ENCODE measurements at places on chromosomes 5 and 9.

DNA sequence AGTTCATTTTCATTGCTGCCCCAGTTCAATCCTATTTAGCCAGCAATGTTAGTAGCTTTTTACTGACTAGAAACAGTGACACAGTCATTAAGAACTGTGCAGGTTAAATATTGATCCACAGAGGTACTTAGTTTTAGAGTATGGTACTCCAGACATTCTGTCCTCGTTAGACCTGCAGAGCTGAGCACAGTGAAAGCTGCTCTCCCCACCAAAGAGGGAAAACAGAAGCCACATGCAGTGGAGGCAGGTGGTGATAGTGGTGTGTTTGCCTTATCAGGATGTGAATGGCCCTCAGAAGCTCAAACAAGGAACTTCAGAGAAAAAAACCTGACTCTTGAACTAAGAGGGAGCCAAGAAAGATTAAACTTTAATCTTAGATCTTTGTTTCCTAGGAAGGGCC is 75.5 kb downstream of the UNC13B start:
- DNase-seq: no peak

GRCh38 chr5:4907571-4907970 is 232.6 kb upstream of the ADAMTS16 start:
- DNase-seq: no peak

DNA sequence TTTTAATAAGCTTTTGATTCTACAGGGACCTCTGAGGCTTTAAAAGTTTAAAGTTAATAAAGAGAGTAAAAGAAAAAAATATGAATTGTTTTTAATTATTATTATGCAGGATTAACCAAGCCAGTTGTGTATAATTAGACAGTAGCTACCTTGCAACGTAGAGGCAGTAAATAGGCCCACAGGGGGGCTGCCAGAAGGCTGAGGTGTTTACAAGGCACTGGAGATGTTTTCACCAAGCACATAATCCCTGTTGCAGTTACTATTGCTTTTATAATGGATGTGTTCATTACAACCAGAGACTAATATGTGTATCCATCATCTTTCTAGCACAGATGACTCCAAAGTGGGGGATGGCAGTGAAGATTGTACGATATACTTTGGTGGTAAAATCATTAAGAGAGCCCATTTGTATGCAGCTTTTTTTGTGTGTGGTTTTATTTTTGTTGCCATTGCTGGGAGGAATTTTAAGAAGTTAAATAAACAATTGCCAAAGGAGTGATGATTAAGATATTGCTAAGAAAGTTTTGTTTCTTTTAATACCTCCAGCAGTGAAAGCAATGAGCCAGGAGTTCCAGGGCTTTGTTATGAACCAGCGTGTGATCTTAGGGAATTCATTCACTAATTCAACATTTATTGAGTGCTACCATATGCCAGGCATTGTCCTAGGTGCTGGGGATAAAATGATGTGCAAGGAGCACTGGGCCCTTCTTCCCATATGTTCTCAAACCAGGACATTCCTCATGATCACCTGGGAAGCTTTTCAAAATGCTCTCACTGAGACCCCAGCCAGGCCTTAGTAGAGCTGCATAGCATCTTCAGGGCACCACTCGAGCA is 138.7 kb upstream of the EFNA5 start:
- no peak for DNase-seq

DNA sequence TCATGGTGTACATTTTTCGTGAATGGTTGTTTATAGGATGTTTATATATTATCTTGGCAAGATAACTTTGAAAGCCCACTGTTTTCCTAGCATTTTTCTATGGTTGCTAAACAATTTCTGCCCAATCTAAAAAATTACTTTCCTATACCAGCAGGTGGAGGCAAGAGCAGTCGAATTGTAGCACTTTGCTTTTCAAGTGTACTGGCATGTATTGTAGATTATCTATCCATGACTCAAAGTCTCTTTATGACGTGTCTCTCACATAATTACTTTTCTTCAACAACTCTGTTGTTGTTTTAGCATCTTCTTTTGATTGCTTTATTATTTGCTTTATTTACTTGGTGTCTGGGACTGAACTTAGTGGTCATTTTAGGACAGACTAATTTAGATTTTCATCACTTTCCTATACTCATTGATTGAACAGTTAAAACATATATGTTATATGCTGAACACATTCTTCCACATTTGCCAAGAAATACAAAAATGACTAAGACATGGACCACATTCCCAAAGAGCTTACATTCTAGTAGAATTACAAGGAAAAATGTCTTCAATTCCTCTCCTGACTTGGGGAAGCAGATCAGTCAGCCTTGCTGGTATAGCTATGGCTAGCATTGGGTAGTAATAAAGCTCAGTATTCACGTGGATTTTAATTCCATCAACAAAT is 20.7 kb downstream of the NLN start:
- DNase-seq: no peak

DNA sequence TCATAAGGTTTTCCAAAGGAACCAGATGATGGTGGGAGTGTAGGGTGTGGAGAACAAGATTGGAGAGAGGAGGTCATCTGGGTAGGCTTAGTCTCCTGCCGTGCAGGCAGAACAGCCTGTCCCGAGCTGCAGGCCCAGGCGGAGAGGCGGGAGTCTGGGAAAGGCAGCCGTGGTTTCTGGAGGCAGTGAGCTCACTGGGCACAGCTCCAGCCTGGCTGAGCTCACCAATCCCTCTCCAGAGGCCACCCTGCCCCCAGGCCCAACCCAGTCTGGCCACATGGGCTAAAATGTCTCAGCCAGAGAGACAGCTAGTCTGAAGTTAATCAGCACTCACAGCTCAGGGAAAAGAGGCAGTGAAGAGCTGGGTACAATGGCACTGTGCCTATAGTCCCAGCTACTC is 12.3 kb downstream of the P4HA2 start:
- peak; percentile 15 for DNase-seq

- no peak for DNase-seq
Measured at GRCh38 chr5:109105631-109106267, 304.0 kb downstream of the PJA2 start.

- no peak for DNase-seq
Measured at GRCh38 chr5:103357636-103358035, 99.1 kb downstream of the MACIR start.

- no peak for DNase-seq
Measured at GRCh38 chr5:155471027-155471426, 457.5 kb downstream of the KIF4B start.

- no peak for DNase-seq
Measured at GRCh38 chr5:168415401-168415800, 70.9 kb upstream of the RARS1 start.

DNA sequence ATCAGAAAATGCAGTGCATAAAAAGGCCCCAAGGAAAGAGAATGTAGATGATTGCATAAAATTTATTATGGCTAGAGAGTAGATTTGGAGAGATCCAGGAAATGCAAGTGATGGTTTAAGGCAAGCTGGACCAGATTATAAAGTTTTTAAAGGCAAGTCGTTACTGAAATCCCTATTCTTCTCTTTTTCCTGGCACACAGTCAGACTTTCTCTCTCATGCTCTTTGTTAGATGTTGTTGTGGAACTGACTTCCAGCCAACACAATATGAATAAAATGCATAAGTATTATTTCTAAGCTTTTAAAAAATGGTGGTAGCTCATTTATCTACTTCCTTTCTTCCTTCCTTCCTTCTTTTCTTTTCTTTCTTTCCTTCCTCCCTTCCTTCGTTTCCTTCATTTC is 1085.4 kb upstream of the CDH6 start:
- DNase-seq: no peak

GRCh38 chr5:111454776-111455175 is 57.6 kb downstream of the STARD4 start:
- DNase-seq: no peak

DNA sequence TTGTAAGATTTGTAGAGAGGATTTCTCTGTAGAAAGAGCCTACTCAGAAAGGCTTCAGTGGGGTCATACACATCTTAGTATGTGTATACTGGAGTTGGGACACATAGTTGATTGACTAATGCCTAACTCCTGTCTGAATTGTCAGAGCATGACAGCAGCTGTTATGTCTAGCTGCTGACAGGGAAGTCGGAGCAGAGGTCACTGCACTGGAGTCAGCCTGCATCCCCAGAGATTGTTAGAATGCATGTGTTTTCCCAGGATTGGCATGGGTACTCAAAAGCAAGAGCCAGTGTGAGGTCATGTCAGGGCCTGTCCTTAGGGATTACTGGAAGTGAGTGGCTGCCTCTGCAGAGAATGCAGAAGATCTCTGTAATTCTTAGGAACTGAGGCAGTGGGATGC is 82.7 kb downstream of the ITGA1 start:
- peak; percentile 20 for DNase-seq

DNA sequence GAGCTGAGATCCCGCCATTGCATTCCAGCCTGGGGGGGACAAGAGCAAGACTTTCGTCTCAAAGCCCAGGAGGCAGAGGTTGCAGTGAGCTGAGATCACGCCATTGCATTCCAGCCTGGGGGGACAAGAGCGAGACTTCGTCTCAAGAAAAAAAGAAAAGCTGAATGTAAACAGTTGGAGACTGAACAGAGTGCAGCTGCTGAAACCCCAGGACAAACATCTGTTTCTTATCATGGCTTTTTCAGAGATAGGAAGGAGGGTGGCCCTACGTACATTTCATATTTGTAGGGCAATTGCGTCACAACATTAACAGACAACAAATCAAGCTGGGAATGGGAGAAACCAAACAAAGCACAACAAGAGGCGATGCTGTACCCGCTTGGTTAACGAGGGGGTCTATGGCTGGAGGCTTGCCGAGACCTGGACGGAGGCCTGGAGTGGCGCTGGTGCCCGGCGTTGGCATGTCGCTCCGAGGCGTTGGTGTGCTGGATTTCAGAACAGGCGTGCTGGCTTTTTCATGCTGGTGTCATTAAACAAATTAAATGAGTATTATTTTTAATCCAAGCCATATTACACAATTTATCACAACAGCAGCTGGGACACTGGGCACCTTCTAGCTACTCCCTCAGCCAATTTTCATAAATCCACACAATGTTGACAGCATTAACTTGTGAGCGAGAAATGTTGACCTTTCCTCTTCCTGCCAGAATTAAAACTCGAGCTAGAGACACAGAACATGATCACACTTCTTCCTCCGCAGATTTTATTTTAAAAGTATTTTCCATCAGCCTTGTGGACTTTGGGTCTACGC is 76.1 kb downstream of the TLE1 start:
- peak; percentile 90 for DNase-seq

DNA sequence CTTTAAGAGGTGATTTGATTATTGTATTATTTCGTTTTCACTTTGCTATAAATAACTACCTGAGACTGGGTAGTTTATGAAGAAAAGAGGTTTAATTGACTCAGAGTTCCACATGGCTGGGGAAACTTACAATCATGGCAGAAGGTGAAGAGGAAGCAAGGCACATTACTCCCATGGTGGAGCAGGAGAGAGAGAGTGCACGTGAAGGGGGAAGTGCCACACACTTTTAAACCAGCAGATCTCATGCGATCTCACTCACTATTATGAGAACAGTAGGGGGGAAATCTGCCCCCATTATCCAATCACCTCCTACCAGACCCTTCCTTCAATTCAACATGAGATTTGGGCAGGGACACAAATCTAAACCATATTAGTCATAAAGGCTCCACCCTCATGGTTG is 36.1 kb upstream of the NDFIP1 start:
- DNase-seq: no peak

DNA sequence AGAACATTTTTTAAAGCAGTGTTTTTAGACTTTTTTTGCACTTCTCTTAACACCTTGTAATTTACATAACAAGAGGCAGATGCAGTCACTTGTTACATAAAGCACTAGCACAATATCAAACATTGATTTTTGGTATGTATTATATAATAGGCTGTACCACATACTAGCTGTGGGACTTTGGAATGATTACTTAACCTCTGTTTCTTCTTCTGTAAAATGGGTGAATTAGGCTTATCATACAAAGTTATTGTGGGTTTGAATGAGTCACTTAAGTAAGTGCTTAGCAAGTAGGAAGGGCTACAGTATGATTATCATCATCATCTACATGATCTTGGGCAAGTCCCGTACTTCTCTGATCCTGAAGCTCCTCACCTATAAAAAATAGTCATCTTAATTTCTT is 2.1 kb downstream of the FAM81B start:
- no peak for DNase-seq

DNA sequence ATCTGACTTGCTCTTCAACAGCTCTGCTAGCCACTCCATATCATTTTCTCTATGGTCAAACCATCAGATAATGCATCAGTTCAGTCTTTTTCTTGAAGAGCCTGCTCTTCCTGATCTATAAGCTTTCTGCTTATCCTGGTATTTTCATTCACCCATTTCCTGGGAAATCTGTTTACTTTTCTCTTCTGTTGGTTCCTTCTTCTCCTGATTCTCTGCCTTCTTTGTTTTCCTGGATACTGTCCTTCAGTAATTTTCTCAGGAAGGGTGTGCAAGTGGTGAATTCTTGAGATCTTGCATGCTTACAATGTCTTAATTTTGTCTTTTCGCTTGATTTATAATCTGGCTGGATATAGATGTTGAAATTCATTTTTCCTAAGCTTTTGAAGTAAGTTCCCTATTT is 39.8 kb upstream of the NKX2-5 start:
- no peak for DNase-seq

GRCh38 chr5:17058438-17058837 is 122.3 kb upstream of the MYO10 start:
- DNase-seq: no peak

- no peak for DNase-seq
Measured at GRCh38 chr5:176731506-176732160, 78.7 kb upstream of the UNC5A start.

- no peak for DNase-seq
Measured at GRCh38 chr9:21766096-21766495, 36.3 kb upstream of the MTAP start.

GRCh38 chr5:166058660-166059059 is 2232.8 kb upstream of the WWC1 start:
- no peak for DNase-seq

GRCh38 chr9:95229230-95229915 is 88.1 kb downstream of the FANCC start:
- no peak for DNase-seq

- DNase-seq: no peak
Measured at GRCh38 chr9:96620181-96620514, 505 bp upstream of the CDC14B start.

- DNase-seq: no peak
Measured at GRCh38 chr5:178832618-178833201, 27.0 kb upstream of the ZNF354B start.

GRCh38 chr9:5178126-5178805 is 7.2 kb downstream of the INSL6 start:
- no peak for DNase-seq

GRCh38 chr9:113223963-113224362 is 2.6 kb downstream of the SLC31A1 start:
- DNase-seq: no peak
